ENCODE measurements at places on chromosomes 3 and 15. TPM values are rescaled to one million over a fixed set of nuclear protein-coding genes. Genes with fewer than 3 reads are reported as not detected.

The ADGRG7 gene
- total RNA-seq: 0.21 TPM

The LMCD1 gene
- total RNA-seq: 163 TPM

DNA sequence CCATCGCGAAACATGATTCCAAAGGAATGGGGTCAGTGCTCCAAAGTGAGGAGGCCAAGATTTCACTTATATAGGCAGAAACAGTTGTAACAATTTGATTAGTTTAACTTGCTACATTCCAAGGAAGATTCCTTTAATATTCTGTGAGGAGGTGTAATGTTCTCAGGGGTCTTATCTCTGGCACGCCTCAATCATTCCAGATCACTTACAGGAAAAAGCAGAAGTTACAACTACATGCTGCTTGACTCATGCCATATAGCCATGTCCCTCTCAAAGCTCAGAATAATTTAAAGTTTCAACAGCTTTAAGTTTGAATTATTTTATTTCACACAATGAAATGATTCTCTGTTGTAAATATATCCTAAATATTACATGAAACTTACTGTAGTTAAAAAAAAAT lies 3.5 kb upstream of the FYTTD1 start:
- DNase-seq: no peak

DNA sequence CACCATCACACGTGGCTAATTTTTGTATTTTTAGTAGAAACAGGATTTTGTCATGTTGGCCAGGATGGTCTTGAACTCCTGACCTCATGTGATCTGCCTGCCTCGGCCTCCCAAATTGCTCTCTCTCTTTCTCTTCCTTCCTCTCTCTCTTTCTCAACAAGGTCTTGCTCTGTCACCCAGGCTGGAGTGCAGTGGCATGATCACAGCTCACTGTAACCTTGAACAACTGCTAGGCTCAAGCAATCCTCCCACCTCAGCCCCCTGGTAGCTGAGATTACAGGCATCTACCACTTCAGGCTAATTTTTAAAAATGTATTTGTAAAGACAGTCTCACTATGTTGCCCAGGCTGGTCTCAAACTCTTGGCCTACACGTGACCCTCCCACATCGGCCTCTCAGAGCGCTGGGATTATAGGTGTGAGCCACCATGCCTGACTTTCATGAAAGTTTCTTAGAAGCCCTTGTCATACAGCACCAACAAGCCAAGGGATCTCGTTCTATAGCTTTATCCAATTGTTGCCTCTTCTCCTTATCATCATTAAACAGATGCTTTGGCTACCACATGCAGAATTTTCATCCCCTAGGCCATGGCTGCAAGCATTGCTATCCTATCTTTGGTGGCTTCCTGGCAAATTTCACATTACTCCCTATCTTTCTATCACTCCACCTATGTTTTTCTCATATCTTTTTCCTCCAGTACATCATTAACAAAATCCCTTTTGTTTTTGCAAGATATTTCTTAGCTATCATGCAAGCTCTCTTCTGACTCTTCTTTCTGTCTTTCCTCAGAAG lies 5.7 kb downstream of the CCDC32 start:
- no peak for DNase-seq

DNA sequence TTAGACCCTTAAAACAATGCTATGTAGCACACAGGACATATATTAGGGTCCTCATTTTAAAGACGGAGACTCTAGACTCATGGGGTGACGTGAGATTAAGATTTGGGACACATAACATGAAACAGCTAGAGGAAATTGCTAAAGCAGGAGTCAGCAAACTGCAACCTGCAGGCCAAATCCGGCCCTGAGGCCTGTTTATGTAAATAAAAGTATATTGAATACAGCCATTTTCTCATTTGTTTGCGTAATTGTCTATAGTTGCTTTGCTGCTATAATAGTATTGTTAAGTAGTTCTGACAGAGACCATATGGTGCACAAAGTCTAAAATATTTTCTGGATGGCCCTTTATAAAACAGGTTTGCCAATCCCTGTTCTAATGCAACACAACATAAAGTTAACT lies 115.5 kb downstream of the TMCO5A start:
- DNase-seq: no peak
